ENCODE measurements at places on chromosomes 1 and 21.

GRCh38 chr1:29706936-29707335, 470.6 kb downstream of the PTPRU start:
- no peak for DNase-seq

DNA sequence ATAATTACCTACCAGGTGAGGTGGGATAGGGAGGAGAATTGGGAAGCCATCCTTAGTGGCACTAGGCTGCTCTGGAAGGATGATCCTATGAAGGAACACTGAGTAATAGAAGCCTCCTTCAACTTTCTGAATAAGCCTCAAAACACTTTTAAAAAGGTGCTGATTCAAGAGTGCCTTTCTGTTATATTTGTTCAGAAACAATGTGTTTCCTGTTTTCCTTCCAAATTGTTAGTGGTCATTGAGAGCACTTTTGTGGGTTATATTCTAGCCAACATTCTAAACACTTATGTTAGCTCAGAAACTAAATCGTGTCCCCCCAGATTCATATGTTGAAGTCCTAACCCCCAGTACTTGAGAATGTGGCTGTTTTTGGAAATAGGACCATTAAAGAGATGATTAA, 237.3 kb downstream of the TNR start:
- no peak for DNase-seq

DNA sequence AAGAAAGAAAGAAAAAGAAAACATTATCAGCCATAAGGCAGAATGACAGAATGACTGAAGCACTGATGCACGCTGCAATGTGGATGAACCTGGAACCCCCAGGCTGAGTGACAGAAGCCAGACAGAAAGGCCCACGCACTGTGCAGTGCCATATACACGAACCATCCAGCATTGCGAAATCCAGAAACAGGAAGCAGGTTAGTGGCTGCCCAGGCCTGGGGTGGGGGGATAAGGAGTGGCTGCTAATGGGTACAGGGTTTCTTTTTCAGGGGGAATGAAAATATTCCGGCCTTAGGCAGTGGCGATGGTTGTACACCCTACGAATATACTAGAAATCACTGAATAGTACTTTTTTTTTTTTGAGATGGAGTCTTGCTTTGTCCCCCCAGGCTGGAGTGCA, 57.0 kb downstream of the CHD5 start:
- no peak for DNase-seq

DNA sequence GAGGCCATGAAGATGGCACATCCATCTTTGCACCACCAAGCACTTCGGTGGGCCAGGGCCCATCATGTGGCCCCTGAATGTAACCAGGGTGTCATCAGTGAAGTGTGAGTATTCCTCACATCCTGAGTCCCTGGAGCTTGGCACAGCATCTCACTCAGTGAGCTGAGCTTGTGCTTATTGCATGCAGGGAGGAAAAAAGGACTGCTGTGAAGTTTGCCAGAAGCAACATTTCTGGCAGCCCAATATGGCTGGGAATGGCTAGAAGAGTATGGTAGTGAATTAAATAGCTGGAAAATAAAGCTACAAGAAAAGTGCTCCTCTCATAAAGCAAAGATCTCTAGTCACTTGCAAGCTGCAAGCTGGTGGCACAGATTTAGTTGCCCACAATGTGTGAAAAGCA, 109.3 kb downstream of the TNFSF18 start:
- no peak for DNase-seq

- DNase-seq, result no peak
These were observed 24.9 kb downstream of the SOAT1 start for GRCh38 chr1:179318491-179318890.

DNA sequence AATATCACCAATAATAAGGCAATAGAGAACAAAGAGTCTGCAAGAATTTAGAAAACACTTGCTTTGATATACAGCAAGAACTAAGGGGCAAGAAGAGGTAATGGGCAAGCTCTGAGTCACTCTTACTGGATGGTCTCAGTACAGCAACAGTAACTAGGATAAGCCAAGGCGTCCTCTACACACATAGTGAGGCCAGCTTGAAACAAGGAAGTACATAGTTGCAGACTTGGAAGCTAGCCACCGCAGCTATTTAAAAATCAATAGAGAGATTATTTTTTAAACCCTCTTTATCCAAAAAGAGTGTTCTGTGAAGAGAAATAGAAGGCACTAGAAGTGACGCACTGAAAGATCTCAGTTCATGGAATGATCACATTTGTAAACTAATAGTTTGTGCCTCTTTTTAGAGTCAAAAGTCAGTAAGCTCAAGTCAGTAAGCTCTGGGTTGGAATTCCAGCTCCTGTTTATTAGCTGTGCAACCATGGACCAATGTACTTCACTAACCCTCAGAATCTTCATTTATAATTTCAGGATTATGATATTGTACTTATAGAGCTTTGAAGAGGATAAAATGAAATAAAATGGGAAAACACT, 118.6 kb downstream of the AKT3 start:
- peak; percentile 59 for DNase-seq

DNA sequence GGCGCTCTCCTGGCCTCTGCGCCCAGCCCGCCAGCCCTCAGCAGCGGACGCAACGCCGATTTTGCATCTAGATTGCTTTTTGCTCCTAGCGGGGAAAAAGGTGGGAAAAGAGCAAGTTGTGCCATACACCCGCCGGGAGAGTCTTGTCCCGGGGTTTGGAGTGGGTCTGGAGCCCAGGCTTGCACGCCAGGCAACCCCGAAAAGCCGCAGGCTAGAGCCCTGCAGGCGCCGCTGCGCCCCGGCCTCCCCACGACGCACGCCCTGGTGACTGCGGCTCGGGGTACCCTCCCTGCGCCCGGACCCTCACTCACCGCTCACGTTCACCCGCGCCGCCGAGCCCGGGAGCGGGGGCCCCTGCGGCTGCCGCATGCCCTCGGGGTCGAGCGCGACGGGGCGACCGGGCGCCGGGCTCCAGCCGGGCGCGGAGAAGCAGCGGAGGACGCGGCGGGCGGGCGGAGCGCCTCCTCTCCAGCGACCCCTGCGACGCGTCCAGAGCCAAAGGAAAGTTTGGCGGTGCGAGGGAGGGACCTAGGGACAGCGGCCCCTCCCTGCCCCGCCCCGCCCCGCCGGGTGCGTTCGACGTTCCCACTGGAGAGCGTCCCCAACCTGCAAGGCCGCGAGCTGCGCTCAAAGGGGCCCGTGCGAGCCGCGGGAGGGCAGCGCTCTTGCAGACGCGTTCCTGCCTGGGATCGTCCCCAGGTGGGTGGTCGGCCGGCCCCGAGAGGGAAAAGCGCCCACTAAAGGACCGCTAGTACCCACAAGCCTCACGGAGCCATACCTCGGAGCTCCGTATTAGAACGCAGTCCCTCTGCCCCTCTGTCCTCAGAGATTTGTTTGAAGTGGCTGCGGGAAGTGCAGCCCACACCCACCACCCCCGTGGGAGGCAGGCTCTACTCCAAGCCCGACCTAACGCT, at the start of gene LPAR3:
LPAR3 (minus strand) TSS at position 502 of the 914 bp plus-strand sequence. CDS start 27,086 bp downstream, outside the sequence.
- no peak for DNase-seq

- no peak for DNase-seq
These were observed 244.8 kb downstream of the LRRIQ3 start for GRCh38 chr1:73953186-73953585.

DNA sequence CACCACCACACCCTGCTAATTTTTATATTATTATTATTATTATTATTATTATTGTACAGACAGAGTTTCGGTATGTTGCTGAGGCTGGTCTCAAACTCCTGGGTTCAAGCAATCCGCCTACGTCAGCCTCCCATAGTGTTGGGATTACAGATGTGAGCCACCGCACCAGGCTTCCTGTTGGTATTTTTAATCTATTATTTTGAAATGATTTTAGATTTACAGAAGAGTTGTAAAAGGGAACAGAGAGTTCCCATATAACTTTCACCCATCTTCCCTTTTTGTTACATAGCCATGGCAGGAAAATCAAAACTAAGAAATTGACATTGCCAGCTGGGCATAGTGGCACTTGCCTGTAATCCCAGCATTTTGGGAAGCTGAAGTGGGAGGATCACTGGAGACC, 42.9 kb upstream of the CITED4 start:
- DNase-seq, result no peak

GRCh38 chr21:27534206-27534605, 567.3 kb upstream of the ADAMTS5 start:
- no peak for DNase-seq

DNA sequence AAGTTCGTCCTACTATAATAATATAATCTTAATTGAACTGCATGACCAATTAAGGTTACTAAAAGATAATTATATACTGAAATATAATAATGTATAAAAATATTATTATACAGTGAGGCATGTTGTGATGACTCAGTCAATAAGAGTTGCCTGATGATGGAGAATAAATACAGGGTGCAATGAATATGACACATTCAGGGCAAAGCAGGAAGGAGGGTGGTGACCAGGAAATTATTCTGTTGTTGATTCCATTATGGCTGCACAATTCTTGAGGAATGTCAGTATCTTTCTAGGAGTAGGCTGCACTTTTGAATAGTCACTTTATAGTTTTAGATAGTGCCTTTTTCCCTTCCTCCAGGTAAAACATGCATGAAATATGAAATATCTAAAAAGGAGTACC, 46.4 kb upstream of the RGS21 start:
- peak; percentile 8 for DNase-seq

DNA sequence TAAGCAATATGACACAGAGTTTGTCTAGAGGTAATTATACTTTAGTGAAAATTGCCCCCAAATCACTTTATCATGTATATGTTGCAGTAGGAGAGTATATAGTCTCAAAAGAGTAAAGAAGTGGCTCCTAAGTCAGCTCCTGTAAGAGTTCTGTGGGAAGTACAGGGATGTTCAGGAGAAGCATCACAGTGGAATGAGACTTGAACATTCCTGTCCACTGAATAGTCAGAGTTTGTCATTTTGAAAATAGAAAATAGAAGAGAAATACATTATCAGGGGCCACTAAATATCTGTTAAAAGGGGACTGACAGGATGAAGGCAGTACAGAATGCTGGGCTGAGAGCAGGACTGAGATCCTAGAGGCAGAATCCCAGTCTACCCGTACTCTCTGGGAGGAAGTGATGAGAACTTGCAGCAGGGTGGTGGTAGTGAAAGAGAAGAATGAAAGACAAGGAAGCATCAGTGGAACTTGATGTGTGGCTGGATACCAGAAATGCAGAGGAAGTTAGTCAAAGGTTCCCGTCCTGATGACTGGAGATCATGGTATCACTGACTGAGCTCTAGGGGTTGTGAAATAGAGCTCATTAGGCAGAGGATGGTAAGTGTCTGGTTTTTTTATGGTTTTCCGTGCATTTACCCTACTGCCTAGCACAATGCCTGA, 153.4 kb downstream of the FMN2 start:
- peak; percentile 59 for DNase-seq

DNA sequence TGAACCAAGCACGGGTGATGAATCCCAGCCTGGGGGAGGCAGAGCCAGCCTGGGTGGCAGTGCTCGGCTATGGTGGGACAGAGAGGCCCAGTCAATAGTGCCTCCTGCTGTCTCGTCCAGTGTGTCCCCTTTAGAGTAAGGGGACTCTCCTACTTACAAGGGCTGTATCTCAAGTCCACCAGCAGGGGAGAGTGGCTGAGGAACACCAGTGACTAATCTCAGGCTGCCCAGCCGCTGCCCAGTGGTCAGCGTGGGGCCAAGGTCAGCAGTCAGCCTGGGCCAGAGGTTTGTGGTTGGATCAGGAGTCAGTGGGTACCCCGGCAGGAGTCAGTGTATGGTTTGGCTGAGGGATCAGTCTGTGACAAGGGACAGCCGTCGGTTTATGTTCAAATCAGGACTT, 109.2 kb upstream of the RUNX3 start:
- no peak for DNase-seq

DNA sequence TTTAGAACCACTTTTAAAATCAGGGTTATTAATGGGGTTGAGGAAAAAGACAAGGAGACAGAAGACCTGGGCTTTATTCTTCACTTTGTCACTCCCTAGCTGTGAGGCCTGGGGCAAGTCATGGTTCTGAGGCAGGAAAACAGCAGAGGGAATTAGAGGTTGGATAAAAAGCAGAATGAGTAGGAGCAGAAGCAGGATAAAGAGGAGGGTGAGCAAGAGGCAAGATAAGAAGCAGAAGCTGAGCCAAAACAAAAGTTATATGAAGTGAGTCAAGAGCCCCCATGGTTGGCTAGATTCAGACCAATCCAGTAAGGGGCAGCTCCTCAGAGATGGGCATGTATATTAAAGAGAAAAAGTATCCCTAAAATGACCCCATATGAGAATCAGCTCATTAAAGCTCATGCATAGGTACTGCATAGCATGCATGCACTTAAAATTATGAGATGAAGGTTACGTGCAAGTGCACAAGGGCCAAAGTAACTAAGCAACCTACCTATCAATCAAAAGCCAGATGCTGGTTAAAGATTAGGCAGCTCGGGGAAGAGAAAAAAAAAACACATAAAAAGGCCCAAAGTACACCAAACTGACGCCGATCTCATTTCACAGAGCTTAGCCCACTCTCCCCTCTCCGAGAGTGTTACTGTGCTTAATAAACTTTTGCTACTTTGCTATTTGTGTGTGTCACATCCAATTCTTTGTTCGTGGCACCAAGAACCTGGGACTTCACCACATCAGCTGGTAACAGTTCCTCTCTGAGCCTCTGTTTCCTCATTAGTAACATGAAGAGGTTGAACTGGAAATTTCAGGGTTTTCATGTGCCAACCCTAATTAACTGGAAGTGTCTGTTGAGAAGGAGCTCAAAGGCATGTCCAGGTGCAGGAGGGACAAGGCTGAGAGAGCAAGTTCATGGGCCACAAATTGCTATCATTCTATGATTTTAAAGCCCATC, 2.2 kb downstream of the AVPR1B start:
- no peak for DNase-seq

- DNase-seq, result no peak
These were observed 80.1 kb downstream of the CAPZB start for GRCh38 chr1:19405195-19405760.

- DNase-seq, result no peak
These were observed 11.3 kb downstream of the SMIM1 start for GRCh38 chr1:3783651-3784474.

DNA sequence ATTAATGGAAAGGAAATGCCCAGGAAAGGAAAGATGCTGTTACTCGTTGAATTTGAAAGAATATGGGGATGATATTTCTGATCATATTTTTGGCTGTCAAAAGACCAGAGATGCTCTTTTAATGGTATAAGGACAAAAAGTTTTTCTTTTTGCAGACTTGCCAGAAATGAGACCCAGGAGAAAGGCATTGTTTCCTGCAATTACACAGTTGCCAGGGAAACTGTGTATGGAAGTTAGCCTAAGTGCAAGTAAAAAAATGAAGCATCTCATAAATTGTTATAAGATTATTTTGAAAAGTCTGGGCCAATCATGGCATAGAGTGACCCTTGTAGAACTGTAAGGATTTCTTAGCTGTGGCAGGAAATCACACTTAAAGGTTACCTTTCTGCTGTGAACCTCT, 155.7 kb upstream of the BEND5 start:
- DNase-seq, result no peak

DNA sequence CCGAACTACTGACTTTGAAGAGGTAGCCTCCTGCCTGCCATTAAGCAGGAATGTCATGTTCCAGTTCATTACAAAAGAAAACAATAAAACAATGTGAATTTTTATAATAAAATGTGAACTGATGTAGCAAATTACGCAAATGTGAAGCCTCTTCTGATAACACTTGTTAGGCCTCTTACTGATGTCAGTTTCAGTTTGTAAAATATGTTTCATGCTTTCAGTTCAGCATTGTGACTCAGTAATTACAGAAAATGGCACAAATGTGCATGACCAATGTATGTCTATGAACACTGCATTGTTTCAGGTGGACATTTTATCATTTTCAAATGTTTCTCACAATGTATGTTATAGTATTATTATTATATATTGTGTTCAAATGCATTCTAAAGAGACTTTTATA, 159.8 kb upstream of the SGIP1 start:
- no peak for DNase-seq
